ENCODE measurements at places on chromosomes 16 and 17.

DNA sequence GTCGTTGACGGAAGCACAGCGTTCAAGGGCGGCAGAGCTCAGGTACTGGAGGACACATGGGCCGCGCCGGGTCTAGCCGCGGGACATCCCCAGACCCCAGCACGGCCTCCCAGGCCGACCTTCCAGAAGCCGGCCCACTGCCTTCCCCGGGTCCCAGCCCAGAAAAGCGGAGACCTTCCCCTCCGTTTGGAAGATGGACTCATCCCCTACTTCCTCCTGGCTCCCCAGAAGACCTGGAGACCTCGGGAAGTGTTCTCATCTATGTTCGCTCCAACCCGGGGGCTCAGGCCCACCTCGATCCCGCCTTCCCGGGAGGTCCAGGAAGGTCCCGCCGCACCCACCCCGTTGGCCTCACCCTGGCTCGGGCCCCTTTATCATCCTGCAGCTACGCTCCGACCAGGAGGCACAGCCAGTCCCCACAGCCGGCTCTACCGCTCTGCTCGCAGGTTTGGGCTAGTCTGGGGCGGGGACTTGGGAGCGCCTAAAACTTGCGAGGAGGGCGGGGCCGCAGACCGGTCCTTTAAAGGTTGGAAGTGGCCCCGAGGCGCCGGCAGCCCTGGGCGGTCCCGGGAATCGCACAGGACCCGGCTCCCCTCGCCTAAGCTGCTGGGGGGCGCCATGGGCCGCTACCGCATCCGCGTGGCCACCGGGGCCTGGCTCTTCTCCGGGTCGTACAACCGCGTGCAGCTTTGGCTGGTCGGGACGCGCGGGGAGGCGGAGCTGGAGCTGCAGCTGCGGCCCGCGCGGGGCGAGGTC, at the start of gene ALOX12:
Gene ALOX12 (plus strand): TSS at position 550 of the 756 bp plus-strand sequence. CDS start 69 bp downstream, at position 619.
- DNase-seq: no peak

DNA sequence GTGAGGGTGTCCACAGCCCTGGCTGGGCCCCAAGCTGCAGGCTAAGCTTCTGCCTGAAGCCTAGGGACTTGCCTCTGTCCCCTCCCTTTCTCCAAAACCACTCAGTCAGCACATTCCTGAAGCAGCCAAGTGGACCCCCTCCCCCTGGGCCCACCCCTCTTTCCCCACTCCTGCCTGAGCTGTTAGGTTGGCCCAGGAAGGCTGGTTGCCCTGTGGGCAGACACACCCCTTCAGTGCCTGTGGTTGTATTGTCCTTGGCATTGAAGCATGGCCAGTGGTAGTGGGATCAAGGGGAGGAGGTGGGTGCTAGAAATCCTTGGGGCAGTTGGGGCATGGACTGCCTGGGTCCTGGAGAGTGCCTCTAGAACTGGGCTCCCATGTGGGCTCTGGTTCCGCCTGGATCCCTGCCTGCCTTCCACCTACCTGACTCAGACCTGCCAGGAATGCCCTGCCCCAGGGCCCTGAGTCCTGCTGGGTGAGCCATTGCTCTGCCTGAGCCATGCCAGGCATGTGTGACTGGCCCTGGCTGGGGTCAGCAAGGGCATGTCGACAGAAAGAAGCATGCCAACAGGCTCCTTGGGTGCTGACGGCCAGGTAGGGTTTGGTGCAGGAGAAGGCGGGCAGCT, 2.1 kb downstream of the TRAF4 start:
- no peak for DNase-seq

DNA sequence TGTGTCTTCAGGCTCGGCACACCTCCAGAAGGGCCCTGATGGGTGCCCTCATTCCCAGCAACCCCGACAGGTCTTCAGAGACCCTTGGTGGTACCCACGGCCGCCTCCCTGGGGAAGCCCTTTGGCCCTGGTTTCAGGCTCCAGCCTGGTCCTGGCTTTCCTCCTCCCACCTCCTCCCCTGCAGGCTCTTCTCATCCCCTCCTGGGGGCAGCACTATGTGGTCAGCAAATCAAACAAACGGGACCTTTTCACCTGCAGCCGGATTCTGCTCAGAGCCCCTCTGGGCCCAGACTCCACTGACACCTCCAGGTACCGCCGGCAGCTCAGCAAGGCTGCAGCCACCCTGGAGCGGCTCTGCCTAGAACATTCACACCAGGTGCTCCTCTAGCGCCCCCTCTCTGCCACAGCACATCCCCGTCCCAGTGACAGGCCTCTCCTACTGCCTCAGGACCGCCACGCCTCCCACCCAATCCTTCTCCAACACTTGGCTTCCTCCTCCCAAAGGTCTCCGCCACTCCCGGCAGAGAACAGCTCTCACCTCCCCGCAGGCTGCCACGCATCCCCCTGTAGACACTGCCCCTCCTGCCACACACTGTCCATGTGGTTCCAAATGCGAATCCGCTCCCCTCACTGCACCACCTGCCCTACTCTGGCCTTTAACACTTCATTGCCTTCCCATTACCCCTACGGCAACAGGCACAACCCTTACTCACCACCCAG, 12.0 kb downstream of the CORO7 start:
- DNase-seq: no peak

GRCh38 chr17:199806-200545, 18.5 kb upstream of the DOC2B start:
- DNase-seq: no peak

DNA sequence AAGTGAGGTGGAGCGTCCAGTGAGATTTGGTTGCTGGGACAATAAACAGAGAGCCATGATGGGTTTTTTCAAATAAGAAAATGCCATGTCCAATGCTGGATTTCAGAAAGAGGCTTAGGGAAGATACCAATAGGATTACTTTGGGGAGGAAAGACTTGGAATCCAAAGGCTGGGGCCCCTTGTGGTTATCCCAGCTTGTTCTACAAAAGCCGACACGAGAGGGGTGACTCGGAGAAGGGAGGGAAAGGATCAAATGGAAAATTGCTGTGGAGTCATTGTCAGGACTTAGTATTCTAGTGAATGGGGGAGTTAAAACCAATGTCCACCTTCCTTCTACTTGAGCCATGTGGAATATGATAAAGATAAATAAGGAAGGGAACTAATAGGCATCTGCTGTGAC, 305.5 kb downstream of the SOX9 start:
- DNase-seq: no peak

DNA sequence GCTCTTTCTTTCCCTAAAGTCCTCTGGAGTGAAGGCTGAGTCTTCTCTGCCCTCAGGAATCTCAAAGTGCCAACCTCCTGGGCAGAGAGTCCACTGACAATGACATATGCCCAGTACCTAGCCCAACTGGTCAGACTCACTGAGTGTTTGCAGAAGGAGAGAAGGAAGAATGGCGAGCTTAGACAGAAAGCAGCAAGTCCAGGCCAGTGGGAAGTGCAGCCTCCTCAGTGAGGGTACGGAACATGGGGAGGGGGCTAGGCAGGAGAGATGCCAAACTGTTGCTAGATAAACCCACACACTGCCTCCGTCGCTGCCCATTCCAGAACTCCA, 678 bp downstream of the EXOC7 start:
- no peak for DNase-seq

GRCh38 chr16:67529582-67530012, 968 bp downstream of the RIPOR1 start:
- no peak for DNase-seq

DNA sequence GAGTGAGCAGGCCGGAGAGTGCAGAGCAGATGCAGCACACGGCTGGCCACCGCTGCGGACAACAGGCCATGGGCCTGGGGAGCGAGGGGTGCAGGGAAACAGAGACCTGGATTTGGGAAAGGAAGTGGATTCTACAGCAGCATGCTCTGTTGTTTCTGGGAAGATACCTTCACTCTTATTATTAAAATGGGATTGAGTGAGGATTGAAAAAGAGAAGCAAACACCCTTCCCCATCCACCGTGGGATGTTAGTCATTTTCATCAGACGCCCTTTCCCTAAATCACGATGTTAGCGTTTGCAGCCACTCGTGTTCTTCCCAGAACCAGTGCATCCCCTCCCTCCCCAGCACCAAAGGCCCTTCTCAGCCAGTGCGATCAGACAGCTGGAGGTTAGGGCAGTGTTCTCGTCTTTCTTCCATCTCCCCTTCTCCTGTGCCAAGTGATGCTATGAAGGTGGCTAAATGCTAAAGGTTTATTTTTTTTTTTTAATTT, 196.5 kb upstream of the CHMP6 start:
- DNase-seq: no peak

DNA sequence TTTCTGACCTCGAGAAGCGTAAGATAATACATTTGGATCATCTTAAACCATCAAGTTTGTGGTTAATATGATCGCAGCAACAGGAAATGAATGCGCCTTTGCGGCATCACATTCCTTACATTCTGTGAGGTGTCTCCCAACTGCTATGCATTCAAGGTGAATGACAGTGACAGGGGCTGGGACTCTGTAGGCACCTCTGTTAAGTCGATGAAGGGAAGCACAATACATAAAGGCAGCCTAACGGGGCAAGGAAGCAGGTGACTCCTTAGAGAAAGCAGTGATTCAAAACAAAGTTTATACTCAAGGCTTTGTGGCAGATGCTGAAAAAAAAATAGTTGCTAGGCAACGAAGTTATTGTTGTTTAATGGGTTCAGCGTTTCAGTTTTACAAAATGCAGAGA, 21.6 kb upstream of the EVPL start:
- no peak for DNase-seq

DNA sequence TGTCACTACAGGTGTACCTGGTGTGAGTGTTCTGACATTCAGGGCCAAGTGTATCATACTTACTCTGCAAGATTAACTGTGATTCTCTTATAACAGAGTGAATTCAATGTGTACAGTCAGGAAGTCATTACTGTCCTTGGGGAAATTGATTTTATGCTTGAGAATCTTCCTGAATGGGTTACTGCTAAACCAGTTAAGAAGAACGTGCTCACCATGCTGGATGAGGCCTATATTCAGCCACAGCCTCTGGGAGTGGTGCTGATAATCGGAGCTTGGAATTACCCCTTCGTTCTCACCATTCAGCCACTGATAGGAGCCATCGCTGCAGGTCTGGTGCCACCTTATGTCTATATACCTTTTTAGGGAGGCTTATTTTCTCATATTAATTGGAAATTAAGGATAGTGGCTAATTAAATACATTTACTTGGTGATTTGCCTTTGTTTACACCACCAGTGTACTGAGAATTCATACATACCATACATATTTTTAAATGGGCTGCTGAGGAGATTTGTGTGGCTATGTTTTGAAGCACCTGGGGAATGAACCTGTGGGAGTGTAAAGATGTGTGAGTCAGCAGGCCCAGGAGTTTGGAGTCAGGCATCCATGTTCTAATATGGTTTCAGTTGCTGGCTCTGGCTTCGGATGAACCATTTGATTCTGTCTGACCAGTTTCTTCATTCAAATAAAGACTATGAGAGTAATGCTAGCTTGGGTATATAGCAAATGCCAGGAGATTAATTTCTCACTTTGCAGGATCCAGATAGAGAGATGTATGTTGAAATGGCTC, 3.1 kb downstream of the ALDH3A2 start:
- no peak for DNase-seq

- DNase-seq: no peak
Observed at GRCh38 chr16:57992084-57992483, 8.4 kb downstream of the ZNF319 start.

GRCh38 chr16:87780385-87780989, 14.7 kb upstream of the KLHDC4 start:
- DNase-seq: no peak

DNA sequence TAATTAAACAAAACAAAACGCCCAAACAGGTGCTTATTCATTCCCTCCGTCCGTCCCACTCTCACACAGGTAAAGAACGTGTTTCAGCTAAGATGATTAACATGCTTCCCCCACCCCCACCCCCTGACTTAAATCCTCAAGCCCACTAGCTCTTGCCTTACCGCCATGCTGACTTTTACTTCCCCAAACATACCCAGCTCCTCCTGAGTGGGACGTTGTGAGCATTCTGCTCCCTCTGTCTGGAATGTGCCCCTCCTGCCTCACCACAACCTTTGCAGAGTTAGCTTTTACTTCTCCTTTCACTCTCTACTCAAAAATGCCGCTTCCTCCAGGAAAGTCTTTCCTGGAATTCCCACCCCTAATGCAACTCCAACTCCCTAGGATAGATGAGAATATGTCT, 774.0 kb upstream of the RBFOX1 start:
- no peak for DNase-seq
